ENCODE measurements at places on chromosomes 16 and 17.
A peak's percentile ranks its signal among the peaks of the same experiment; 100 is the strongest.

DNA sequence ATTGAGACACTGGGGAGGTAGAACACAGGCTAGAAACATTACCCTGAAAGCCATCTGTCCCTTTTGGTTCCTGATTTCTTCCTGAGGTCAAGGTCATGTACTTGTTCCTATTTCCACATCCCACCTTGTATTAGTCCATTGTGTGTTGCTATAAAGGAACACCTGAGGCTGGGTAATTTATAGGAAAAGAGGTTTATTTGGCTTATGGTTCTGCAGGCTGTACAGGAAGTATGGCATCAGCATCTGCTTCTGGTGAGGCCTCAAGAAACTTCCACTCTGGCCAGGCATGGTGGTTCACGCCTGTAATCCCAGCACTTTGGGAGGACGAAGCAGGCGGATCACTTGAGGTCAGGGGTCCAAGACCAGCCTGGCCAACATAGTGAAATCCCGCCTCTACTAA lies 7.4 kb upstream of the MED9 start:
- DNase-seq: no peak

DNA sequence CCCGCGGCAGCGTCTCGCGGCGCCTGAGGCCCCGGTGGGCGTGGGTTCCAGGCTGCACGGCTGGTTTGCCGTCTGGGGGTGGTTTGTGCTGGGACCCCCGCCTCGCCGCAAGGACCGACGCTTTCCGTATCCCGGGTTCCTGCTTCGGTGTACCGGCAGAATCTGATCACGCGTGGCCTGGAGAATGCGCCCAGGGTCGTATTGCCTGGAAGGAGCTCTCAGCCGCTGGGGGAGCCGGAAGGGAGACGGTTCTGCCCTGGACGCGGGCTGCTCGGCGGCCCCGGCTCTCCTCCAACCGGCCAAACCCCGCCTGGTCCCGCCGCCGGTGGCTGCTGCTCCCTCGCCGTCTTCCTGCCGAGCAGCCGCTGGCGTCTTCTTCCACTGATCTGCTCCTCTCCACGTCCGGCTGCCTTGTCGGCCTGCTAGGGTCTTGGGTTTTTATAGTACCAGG lies 39.8 kb downstream of the ZNF778 start:
- peak; percentile 24 for DNase-seq

DNA sequence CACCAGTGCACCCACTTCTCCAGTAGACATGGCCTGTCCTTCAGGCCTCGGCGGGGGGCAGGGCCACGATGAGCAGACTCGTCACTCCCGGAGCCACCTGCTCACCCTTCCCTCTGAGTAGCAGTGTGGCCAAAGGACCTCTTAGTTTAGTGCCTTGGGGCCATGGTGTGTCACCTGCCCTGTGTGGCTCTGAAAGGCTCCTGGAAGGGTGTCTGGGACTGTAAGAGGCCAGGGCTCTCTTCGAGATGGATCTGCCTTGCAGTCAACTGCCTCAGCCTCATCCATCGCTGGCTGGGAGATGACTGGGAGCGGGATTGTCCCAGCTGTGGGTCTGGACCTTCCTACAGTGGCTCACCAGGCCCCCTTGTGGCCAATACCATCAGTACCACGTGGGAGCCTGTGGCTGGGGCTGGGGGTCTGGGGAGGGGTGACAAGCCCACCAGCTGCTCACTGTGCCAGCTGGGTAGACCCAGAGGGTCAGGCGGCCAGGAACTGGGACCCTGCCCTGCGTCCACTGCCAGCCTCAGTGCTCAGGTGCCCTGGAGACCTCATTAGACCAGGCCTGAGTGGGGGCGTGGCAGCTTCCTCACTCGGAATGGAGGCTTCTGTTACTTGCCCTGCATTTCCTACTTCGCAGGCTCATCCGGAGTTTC lies 133.4 kb downstream of the OR1D5 start:
- peak; percentile 31 for DNase-seq

- DNase-seq: no peak
Measured at GRCh38 chr16:55475919-55476318, 3.1 kb upstream of the MMP2 start.

GRCh38 chr17:28443901-28444638 lies 29.4 kb upstream of the SLC13A2 start:
- no peak for DNase-seq

DNA sequence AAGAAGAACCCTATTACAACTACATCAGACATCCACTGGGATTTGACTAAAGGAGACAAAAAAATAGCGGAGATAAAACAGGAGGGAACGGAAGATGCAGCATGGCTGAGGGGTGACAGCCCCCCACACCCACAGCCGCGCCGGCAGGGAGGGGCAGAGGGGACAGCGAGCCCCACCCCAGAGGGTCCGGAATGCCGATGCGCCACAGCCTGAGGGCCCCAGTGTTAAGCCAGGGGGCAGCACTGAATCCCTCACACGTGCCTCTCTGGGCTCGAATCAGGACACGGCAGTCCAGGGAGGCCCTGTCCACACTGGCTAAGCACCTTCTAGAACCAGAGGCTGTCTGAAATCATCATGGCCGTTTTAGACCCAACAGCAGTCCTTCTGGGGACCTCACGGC lies 18.8 kb downstream of the MAP1LC3B start:
- no peak for DNase-seq

DNA sequence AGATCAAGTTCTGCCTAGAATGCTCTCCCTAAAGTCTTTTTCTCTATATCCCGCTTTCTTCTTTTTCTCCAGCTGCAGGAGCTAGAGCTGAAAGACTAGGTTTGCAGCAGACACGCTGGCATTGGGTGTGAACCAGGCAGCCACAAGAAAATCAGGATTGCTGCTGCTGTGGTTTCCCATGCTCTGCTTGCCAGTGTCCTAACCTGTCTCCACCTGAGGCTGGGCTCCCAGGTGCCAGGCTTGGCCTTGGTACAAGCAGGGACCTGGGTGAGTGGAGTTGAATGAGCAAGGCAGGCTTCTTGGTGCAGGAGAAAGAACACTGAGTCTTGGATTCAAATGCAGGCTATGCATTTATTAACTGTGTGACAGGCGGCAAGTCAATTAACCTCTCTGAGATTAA lies 440.3 kb upstream of the MAF start:
- DNase-seq: no peak

DNA sequence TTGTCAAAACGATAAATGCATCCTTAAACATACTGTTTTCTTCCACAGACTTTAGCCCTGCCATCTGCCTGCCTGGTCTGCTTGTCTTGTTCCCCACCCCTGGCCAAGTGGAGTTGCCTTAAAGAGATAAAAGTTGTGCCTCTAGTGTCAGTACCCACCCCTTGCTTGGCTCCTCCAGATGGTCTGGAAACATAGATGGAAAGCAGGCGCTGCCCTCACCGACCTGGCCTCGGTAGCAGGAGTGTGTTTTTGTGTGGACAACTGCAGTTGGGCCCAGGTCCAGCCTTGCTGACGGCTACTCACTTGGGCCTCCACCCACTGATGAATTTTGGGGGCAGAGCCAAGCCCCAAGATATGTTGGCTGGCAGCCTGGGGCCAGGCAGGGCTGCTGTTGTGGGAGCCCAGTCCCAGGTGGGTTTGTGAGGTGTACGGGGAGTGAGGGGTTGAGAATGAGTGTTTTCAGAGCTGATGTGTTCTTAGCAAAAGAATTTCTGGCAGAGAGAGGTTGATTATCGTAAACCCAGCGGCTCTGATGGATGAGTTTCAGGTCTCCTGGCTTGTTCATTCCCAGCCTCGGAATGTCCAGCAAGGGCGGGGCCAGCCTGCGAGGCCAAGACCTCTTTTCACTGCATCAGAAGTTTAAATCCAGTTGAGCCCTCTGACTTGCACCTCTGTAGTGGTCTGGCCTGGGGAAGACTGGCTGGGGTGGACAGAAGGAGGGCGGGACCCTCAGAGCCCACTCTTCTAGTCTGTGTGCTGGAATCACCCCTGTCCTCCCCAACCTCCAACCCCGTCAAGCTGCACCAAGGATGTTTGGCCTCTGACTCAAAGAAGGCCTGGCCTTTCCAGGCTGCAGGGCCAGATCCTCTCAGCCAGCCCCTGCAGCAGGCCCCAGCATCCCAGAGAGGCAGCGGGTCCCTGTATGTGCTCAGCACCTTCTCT lies 179.7 kb downstream of the RAB11FIP4 start:
- DNase-seq: peak; percentile 91

DNA sequence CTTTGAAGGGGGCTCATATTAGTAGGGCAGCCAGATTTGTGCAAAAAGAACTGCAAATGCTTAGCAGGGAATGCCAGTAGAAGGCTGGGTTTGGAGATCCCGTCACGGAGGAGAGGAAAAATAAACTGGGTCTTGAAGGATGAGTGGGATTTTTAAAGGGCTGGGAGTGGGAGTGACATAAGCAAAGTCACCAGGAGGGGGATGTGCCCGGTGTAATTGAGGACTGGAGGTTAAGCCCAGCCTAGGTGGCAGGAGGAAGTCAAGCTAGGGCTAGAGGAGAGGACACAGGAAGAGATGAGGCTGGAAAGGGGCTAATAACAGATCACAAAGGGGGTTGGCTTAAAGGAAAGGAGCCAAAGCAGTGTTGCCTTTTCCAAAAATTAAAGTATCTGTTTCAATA lies 23.2 kb upstream of the LONP2 start:
- no peak for DNase-seq

DNA sequence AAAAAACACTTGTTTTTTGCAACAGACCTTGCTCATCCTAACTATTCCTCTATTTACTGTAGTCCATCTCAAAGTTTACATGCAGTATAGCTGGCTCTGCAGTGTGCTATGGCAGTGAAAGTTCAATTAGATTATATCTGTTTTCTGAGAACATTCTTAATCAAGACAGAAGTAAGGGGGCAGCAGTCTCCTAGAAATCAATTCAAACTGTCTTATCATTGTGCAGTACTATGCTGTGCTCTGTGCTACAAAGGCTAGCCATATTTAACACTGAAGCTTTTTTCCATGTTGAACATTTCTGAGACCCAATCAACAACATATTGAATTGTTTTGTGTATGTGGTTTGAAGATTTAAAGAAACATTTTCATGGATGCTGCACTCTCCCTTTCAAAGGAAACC lies 11.4 kb downstream of the NETO2 start:
- DNase-seq: no peak
